ENCODE measurements at places on chromosomes 3 and 15.
A peak's percentile ranks its signal among the peaks of the same experiment; 100 is the strongest.

DNA sequence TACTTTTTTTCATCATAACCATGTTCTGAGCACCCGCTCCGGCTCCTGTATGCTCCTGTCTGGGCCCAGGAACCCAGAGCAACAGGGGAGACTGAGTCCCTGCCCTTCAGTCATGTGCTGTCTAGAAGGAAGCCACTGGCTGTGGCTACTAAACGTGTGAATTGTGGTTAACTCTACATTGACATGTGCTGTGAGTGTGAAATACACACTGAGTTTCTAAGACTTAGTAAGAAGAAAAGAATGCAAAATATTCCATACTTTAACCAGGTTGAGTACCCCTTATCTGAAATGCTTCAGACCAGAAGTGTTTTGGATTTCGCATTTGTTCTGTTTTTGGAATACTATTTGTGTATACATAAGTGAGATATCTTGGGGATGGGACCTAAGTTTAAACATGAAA lies 42.8 kb upstream of the CGNL1 start:
- peak; percentile 48 for DNase-seq

- DNase-seq: no peak
Observed at GRCh38 chr3:171528102-171528501, 67.9 kb upstream of the TNIK start.

DNA sequence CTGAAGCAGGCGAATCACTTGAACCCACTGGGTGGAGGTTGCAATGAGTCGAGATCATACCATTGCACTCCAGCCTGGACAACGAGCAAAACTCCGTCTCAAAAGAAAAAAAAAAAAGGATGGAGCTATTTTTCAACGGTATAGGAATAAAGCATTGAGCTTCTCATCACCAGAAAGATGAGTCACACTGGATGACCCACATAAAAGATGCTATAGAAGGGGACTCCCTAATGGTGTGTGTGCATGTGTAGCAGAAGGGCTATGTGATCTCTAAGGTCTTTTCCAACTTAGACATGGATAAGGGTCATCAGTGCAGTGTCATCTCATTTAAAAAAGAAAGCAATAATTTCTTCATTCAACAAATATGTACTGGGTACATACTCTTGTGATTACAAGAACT lies 476.0 kb downstream of the MFSD1 start:
- no peak for DNase-seq

GRCh38 chr3:13884851-13885703 lies 5.2 kb upstream of the WNT7A start:
- DNase-seq: peak; percentile 72

DNA sequence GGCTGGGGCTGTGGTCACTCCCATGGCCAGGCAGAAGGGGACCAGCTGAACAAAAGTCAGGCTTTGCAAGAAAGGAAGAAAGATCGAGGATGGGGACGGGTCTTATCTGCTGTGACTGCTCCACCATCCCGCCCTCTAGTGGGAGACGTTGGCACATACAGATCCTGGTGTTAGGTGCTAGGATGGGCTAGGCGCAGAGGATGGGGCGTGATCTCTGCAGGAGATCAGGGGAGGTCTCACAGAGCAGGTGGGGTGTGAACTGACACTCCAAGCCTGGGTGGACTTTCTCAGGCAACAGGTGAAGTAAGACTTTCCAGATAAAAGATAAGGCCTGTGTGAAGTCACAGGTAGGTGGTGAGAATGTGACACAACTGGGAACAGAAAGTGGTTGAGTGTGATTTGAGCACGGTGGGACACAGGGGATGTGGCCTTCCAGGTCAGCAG lies 141.9 kb upstream of the SMAD3 start:
- DNase-seq: peak; percentile 54

GRCh38 chr3:113265231-113265630 lies 53.9 kb downstream of the BOC start:
- no peak for DNase-seq

DNA sequence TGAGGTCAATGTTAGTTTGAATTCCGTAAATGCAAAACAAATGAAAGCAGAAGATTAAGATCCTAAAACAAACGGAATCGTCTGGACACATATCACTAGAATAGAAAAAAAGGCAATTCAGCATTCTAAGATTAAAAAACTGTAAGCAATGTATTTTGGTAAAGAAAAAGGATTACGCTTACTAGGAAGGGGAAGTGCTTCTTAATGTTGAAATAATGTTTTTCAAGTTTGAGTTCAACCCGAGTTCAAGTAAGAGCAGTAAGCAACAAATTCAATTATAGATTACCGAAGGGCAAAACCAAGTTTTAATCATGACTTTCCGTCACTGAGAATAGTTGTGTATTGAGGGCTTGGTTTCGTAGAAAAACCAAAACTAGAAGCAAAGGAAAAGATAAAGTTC lies 637 bp downstream of the CIP2A start:
- DNase-seq: no peak

DNA sequence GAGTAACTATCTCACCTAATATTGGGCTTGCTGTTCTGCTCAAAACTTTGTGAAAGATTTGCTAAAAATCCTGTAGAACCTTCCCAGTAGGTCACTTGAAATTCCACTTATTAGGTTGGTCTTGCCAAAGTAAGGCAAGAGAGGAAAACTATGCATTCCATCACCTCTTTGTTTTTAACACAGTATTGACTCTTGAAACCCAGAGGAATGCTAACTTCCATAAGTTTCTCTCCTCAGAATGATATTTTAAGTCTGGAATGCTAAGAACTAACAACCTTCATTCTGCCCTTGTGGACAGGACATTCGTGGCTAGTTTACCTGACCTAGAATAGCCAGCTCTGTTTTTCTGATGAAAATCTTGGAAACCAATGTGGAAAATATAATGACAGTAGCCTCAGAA lies 154.5 kb downstream of the TMCO5A start:
- DNase-seq: no peak

- DNase-seq: no peak
Observed at GRCh38 chr15:83654379-83655236, 685 bp downstream of the ADAMTSL3 start.

DNA sequence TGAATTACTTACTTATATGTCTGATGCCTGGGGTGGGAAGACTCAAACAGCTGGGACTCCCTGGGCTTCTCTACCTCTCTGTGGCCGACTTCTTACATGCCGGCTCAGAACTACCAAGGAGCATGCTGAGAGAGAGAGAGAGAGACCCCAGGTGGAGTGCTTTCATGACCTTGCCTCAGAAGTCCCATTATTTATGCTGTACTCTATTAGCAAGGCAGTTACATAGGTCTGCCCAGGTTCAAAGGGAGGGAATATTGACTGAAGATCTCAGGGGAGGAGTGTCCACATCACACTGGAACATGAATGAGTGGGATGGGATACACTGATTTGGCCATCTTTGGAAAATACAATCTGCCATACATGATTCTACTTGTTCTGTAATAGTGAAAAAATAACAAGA lies 16.2 kb downstream of the CCDC32 start:
- DNase-seq: no peak

GRCh38 chr3:4741404-4742307 lies 237.6 kb upstream of the BHLHE40 start:
- peak; percentile 93 for DNase-seq

DNA sequence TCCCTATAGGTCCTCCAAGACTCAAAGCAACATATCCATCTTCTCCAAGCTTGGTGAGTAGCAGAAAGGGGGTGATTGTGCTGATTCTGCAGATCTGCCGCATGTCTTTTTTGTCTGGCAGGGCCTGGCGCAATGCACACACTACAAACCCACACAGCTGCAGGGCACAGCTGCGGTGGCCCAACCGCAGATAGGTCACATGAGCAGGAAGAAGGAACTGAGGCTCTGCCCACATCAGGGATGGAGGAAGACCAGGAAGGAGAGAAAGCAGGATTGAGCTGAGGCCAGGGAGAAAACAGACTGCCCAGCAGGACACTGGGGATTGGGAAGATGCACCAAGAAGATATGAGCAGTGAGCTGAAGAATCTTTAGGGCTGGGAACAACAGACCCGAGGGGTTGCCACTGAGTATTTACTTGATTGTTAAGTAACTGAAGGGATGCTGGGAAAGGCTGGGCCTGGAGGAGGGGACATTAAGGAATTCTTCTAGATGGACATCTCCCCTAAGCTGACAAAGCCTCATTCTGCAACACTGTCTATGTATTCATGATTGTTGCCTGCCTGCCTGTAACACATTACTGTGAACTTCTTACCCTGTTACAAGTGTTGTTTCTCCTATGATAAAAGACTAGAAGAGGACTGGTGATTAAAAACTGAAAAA lies 126.7 kb downstream of the MYLK start:
- DNase-seq: peak; percentile 80

GRCh38 chr3:88896026-88896425 lies 211.4 kb upstream of the EPHA3 start:
- no peak for DNase-seq

DNA sequence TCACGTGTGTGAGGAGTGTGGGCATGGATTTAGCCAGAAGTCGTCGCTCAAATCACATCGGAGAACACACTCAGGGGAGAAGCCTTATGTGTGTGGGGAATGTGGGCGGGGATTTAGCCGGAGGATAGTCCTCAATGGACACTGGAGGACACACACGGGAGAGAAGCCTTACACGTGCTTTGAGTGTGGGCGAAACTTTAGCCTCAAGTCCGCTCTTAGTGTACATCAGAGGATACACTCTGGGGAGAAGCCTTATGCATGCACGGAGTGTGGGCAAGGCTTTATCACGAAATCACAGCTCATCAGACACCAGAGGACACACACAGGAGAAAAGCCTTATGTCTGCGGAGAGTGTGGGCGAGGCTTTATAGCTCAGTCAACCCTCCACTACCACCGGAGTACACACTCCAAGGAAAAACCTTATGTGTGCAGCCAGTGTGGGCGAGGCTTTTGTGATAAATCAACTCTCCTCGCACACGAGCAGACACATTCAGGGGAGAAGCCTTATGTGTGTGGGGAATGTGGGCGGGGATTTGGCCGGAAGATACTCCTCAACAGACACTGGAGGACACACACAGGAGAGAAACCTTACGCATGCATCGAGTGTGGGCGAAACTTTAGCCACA lies 28.1 kb downstream of the ZNF589 start:
- no peak for DNase-seq

GRCh38 chr3:31439890-31440750 lies 92.6 kb upstream of the STT3B start:
- DNase-seq: no peak

DNA sequence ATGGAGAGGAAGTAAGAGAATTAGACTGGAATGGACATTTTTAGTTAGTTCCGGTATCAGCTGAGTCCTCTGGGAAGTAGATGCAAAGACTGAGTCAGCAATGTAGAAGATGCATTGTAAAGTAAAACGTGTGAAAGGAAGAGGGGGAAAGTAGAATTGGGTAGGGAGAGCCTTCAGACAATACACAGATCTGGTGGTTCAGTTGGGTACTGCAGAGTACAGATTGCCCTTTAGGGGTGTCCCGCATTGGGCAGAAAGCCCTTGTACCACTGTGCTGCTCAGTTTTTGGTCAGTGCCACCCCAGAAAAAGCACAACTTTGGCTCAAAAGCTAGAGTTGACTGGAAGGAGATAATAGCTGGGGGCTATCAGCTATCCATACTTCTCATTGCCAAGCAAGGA lies 247.4 kb downstream of the KBTBD8 start:
- no peak for DNase-seq

DNA sequence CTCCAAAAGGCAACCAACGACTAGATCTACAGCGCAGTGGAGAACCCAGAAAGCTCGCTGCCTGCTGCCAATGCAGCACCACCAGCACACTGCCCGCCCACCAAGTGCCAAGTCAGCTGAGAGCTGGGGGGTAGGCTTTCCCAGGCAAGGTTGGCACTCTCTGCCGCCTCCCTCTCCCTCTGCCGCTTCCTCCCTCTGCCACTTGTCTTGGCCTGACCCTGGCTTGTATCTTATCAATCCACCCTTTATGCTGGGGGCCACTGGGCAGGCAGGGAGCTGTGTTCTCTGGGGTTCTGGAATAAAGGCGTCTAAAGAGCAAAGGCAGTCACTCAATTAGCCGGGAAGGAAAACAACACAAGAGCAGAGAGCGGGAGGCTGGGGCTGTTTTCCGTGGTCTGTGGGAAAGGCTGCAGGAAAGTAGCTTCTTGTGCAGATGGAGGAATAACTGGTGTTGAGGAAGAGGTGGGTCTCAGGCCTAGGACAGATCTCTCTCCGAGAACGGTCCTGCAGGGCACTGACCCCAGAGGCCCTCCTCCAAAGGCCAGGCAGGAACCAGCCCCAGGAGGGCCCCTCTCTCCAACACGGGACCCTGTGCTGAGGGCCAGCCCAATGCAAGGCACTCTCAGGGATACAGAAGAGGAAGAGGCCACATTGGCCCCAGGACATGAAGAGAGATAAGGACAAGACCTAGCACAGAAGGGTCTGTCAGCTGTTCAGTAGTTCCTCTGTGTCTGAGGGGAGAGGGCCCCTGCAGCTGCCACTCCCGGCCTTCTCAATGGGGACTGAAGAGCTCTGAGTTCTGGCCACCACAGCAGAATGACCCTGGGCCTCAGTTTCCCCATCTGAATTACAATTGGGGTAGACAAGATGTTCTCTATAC lies 30.8 kb downstream of the ACSBG1 start:
- DNase-seq: no peak

GRCh38 chr15:24955531-24955921 lies 739 bp downstream of the SNRPN start:
- DNase-seq: peak; percentile 2

- peak; percentile 99 for DNase-seq
Observed at GRCh38 chr15:63600616-63601025, 3.4 kb downstream of the FBXL22 start.

DNA sequence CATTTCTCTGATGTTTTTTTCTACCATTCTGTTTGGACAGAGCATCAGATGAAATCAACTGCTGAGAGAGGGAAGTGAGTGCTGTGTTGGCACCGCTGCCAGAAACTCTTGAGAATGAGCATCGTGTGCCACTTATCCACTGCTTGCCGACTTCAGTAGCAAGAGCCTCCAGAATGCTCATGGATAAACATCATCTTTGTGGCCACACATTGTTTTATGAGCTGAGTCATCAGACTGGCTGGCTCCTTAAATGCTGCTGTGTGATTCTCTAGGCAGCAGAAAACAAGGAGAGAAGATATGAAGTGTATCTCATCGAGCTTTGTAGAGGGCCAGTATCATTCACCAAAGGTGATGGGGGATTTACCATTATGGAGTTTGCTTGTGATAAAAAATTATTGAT lies 3.4 kb upstream of the DOCK3 start:
- DNase-seq: peak; percentile 88

DNA sequence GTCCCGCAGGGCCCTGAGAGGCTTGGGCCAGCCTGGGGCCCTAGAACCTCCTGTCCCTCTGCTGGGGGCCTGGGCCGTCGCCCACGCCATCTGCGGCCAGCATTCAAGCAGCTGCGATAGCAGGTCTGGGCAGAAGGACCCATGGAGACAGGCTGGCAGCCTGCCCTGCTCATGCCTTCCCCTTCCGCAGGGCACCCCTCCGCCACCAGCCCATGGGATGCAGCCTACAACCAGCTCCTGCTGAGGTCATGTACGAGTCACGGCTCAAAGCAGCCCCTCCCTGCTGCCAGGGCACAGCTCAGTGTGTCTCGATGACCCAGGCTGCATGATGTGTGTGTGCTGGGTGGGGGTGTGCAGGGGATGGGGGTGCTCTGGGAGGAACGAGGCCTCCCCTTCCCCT lies 27.8 kb downstream of the DUSP7 start:
- DNase-seq: no peak

DNA sequence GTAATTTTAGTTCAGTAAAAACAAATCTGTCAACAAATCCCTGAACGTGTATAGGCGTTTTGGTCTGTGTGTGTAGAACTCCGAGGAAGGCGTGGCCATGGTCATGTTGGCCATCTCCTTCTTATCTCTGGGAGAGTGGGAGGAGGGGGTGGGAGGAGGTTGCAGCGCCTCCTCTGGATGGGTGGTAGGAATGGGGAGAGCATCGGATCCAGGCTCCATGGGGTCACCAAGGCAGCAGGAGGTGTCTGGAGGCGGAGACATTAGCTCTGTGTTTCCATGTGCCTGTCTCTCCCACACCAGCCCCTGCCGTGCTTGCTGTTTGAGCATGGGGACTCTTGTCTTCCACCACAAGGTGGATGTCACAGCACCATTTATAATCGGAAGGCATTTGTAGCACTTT lies 34.5 kb upstream of the TRPM1 start:
- no peak for DNase-seq
